G401 (cell line): ENCODE measurements at places on chromosomes 1 and 21.

DNA sequence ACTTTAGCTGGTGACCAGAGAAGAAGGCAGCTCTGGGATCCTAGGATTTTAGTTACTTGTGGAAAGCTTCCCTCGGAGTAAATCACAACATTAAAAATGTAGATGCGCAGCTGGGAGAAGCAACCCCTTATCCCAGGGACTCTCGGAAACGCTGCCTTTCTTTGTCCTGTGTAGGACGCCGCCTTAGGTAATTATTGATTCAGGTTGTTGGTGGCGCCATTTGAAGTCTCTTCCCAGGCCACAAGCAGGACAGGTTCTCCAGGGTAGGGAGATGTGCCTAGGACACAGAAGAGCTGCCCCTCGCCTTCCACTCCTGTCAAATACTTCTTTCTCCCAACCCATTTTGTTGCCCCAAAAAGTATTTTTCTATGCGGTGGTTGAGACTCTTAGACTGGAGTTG, 10.3 kb downstream of the SLC37A1 start:
- no peak for DNase-seq

- no peak for DNase-seq
These were observed 2.5 kb upstream of the TMEM201 start for GRCh38 chr1:9586147-9586766.

GRCh38 chr1:178810585-178810984, 60.3 kb downstream of the ANGPTL1 start:
- no peak for DNase-seq

GRCh38 chr1:165174491-165174890, 182.0 kb downstream of the LMX1A start:
- DNase-seq: no peak

DNA sequence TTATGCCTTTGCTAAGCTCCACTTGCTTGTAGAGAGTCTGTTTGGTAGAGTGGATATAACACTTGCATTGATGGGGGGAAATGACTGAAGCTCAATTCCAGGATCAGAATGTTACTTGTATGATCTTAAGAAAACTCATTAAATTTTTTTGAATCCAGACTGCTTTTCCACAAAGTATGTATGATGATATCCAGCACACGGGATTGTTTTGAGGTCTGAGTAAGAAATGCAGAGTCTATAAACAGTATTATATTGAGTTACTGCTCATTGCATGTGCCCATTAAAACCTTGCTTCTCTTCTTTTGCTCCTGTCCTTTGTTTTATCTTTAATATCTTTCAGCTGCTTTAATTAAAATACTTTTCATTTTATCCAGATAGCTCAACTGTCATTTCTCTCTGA, 570.4 kb upstream of the ZRANB2 start:
- DNase-seq: no peak

GRCh38 chr1:85601901-85602300, 21.3 kb downstream of the CCN1 start:
- DNase-seq: no peak

GRCh38 chr1:180249725-180250498, 19.8 kb downstream of the LHX4 start:
- DNase-seq: no peak

DNA sequence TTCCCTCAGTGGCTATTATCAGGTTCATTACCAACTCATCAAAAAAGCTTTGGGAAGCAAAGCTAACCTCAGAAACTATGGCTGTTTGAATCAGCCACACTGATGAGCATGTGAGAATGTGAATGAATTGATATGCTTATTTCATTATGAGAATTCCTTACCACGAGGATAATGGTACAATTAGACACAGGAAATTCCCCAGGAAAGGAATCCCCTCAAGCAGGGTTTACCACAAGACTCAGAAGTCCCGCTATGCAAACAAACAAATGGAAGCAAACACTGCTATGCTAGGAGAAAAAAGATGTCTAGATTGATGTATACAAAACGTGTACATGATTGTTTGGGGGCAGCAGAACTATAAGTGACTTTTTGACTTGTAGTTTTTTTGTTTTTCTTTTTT, 205.0 kb downstream of the HMCN1 start:
- no peak for DNase-seq

DNA sequence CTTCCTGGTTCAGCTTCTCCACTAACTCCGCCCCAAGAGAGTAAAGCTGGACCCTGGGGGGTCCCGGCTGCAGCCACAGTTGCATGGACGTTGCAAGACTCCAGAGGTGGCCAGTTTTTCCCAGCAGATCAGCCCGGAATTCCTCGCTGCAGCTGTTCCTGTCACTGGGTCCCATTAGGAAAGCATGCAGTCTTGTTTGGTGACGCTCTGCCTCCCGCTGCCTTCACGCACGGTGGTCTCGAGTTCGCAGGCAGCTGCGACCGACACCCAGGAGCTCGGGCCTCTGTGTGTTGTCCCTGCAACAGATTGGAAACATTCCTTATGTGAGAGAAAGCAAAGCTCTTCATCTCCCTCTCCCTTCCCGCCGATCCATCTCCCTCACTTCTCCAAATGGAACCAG, 162.8 kb downstream of the PRDM16 start:
- no peak for DNase-seq

DNA sequence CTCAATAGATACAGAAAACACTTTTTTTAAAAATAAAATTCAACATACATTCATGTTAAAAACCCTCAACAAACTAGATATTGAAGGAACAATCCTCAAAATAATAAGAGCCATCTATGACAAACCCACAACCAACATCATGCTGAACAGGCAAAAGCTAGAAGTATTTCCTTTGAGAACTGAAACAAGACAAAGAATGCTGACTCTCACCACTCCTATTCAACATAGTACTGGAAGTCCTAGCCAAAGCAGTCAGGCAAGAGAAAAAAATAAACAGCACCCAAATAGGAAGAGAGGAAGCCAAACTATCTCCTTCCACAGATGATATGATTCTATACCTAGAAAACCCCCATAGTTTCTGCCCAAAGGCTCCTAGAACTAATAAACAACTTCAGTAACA, 46.2 kb upstream of the IVNS1ABP start:
- DNase-seq: no peak

DNA sequence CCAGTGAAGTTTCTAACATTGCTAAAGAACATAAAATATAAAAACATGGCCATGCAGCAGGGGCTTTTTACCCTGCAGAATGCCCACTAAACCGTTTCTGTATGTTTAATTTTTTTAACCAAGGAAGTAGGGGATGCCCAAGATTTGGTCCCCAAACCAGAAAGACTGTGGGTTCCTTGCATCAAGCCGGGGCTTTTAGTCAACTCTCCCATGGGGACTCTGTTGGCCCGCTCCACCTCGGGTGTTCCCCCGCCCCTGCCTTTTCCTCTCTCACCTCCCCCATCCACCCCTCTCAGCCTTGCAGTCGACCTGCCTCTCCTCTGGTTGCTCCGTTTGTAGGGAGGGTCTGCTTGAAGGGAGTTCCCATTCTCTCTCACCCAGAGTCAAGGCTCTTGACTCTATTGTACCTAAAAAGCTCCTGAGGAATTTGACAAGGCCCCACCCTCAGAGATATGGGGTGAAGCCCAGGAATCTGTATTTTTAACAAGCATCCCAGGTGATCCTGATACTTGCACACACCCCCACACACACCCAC, 117.5 kb downstream of the TOMM20 start:
- no peak for DNase-seq

- no peak for DNase-seq
These were observed 8.9 kb upstream of the HAO2 start for GRCh38 chr1:119359730-119360129.

DNA sequence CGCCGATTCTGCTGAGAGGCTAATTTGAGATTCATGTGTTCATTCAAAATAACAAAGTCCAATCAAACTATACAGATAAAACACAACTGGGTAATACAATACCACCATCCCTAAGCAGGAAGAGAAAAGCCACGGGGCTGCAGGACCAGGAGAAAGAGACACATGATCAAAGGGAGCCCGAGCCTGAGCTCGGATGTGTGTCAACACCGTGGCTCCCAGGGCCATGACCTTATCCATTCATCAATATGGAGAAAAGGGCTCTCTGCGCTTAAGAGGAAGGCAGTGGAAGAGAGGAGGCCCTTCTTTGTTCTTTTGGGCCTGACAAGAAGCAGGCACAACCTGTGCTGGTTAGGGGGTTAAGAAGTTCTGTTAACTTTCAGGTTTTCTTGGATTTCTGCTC, 56.7 kb downstream of the HUNK start:
- no peak for DNase-seq

GRCh38 chr1:10242811-10243210, 32.4 kb downstream of the KIF1B start:
- DNase-seq: no peak

- DNase-seq: peak; percentile 44
These were observed 8.8 kb downstream of the KAZN start for GRCh38 chr1:14607295-14607694.

DNA sequence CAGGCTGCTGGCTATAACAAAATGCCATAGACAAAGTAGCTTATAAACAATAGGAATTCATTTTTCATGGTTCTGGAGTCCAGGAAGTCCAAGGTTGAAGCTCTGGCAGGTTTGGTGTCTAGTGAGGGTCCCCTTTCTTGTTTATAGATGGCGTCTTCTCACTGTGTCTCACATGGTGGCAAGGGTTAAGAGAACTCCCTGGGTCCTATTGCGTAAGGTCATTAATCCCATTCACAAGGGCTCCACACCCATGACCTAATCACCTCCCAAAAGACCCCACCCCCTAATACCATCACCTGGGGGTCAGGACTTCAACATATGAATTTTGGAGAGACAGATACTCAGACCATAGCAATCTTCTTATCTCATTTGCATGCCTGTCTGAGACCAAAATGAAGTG, 108.9 kb upstream of the USP25 start:
- DNase-seq: no peak

DNA sequence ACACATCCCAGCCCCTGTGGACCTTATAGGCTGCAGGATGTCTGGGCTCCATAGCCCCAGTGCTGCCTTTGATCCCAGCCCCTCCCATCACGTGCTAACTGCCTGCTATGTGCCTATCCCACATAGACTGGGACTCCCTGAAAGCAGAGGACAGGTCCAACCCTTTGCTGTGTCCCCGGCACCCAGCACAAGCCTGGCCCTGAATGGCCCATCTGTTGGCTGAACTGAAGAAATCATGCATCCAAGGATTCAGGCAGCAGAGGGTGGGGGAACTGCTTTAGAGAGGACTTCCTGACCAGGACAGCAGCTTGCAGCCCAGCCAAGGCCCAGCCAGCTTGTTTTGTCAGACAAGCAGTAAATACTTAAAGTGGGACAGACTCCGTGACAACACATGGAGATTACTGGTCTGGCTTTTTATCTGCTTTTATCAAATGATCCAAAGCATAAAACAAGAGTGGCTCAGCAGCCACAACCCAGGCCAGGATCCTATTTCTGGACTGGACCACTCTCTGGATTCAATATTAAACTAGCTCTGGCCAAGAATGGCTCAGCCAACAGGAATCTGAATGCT, 69.3 kb downstream of the GLIS1 start:
- DNase-seq: peak; percentile 81

DNA sequence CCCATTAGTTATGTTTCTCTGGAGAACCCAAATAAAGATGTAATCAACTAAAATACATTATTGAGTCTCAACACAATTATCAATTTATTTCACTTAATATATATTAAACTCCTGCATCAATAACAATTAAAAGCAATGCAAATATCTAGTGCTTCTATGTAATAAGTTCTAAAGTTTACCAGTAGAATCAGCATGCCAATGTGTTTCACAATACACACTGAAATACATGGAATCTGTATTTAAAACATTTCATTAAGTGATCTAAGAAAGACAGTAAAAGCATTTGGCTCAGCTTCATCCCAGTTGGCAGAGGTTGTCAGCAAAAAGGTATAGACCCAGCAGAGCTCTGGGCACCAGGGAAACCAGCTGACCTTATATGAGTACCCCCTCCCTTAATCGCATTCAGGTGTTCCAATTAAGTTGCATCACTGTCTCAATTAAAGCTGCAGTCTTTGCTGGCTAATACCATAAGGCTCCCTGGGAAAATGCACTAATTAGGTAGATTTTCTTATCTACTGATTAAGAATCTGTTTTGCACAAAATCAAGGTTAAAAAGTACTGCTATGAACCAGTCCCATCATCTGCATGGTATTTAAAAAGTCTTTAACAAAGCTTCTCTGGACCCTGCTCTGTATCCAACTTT, 63.1 kb downstream of the NIBAN1 start:
- DNase-seq: no peak

DNA sequence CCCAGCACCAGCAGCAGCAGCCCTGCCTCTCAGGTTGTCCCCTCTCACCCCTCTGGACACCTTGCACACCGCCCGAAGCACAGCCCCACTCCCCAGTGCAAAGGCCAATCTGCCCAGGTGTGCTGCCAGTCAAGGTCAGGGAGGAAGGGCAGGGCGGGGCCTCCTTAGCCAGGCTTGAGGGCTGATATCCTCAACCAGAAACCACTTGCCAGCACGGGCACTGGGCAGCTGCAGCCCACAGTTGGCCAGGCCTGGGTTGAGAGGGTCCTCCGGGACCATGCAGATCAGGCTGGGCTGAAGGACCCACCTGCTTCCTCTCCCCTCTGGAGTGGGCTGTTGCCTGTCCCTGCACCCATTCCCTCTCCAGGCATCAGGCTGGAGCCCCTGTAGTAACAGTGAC, 588.3 kb downstream of the NPHP4 start:
- DNase-seq: no peak

- peak; percentile 90 for DNase-seq
These were observed 116.8 kb downstream of the TOMM20 start for GRCh38 chr1:235011599-235012435.

DNA sequence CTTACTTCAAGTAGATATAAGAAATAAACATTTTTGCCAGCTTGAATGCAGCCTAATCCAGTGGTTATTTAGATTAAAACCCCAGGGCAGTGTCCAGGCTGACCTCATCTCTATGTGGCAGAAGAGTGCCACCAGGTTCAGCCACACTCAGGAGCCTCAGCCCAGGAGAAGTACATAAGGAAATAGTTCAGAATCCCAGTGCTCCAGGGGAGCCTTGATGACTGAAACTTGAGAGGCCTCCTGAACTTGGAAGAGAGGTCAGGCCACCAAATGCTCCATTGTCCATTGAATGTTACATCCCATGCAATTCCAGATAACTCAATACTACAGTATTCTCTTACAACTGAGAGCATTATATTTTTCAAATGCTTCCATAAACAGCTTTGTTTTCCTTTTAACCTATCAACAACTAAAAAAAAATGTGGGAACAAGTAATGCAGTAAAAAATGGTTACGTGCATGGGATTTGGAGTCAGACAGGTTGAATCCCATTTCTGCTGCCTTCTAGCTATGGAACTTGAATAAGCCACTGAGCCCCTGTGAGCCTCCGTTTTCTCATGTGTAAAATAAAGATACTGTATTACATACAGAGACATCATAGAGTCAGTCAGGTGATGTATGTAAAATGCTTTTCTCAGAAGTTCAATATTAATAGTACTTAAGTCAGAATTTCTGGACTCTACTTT, 248.0 kb downstream of the PLPP3 start:
- no peak for DNase-seq

- no peak for DNase-seq
These were observed 48.6 kb upstream of the TMEM125 start for GRCh38 chr1:43220905-43221778.

GRCh38 chr1:79006564-79006963, at the start of gene ADGRL4:
Gene ADGRL4, minus strand, starts transcription at chr1:79006730. Its CDS starts 76 bp downstream, at chr1:79006654.
- no peak for DNase-seq

GRCh38 chr21:41147096-41147978, 20.6 kb upstream of the BACE2 start:
- DNase-seq: no peak

- no peak for DNase-seq
These were observed 1024.5 kb upstream of the ADGRL2 start for GRCh38 chr1:80776266-80776665.

- no peak for DNase-seq
These were observed 1092.2 kb downstream of the PLA2G4A start for GRCh38 chr1:187920976-187921375.

- no peak for DNase-seq
These were observed 55.2 kb upstream of the SELENON start for GRCh38 chr1:25744636-25745425.
